Retinal pigment epithelial cell (primary cell): ENCODE measurements at places on chromosomes 13 and 19.

DNA sequence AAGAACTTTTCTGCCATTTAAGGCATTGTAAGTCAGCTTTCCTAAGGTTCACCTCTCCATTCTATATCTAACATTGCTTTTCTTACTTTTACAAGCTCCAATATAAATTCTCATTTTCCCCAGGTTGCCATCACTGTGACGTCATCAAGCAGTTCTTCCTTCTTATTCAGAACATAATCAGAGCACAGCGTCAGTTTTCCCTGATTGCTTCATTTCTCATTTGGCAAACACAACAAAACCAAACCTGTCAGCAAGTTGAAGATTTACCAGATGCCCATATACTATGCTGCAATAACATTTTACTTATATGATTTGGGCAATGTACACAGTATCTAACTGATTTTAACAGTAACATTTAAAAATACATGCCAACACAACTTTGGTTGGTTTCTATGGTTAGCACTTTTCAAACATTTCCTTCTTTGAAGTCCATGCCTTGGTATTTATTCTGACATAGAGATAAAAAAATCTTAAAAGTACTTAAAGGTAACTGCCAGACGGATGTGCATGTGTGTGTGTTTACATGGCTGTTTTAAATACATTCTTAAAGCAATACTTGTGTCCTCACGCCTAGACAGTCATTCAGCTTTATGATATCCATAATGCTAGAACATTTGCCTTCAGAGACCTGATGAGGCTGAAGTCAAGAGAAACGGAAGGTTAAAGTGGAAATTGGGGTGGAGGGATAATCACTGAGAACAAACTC is 264.0 kb downstream of the KLF12 start:
- no peak for DNase-seq

GRCh38 chr13:97834250-97834649 is 119.2 kb upstream of the IPO5 start:
- DNase-seq, result no peak

GRCh38 chr19:51110666-51110971 is 2.4 kb upstream of the CTU1 start:
- DNase-seq, result no peak

GRCh38 chr13:37934339-37935191 is 65.0 kb upstream of the TRPC4 start:
- no peak for DNase-seq

- DNase-seq, result no peak
Observed at GRCh38 chr19:3849092-3849491, 19.7 kb downstream of the ZFR2 start.

DNA sequence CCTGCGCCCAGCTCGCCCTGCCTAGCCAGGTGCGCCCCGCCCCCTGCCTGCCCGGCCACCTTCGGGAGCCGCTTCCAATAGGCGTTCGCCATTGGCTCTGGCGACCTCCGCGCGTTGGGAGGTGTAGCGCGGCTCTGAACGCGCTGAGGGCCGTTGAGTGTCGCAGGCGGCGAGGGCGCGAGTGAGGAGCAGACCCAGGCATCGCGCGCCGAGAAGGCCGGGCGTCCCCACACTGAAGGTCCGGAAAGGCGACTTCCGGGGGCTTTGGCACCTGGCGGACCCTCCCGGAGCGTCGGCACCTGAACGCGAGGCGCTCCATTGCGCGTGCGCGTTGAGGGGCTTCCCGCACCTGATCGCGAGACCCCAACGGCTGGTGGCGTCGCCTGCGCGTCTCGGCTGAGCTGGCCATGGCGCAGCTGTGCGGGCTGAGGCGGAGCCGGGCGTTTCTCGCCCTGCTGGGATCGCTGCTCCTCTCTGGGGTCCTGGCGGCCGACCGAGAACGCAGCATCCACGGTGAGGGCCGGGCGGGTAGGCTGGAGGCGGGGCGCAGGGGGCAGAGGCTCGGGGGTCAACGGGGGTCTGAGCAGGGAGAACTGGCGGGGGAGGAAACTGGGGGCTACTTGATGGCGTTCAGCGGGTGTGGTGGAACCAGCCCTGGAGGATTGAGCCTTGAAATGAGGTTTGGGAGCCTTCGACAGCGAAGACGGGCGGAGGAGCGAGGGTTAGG is at the start of gene SPINT2:
Gene SPINT2 (plus strand): TSS at position 88 of the 727 bp plus-strand sequence. CDS start 320 bp downstream, at position 408.
- no peak for DNase-seq

GRCh38 chr13:106072014-106072413 is 463.4 kb downstream of the EFNB2 start:
- DNase-seq, result no peak

GRCh38 chr19:44723952-44724319 is 24.6 kb upstream of the BCL3 start:
- no peak for DNase-seq

GRCh38 chr19:46324277-46324676 is 22.6 kb upstream of the PPP5C start:
- no peak for DNase-seq

- no peak for DNase-seq
Observed at GRCh38 chr13:76004416-76004815, 368.3 kb downstream of the LMO7 start.

DNA sequence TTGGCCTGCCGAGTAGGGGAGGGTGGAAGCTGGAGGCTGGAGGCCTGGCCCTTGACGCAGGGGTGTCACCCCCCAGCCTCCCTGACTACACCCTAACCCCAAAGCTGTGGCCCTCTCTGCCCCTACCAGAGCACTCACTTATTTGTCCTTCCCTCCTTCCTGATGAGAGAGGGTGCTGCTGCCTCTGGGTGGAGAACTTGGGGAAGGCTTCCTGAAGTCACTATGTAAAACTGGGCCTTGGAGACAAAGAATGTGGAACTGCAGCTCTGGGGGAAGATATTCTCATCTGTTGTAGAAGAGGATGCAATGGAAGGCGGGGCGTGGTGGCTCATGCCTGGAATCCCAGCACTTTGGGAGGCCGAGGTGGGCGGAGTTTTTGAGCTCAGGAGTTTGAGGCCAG is 485.2 kb downstream of the ZNF536 start:
- no peak for DNase-seq

DNA sequence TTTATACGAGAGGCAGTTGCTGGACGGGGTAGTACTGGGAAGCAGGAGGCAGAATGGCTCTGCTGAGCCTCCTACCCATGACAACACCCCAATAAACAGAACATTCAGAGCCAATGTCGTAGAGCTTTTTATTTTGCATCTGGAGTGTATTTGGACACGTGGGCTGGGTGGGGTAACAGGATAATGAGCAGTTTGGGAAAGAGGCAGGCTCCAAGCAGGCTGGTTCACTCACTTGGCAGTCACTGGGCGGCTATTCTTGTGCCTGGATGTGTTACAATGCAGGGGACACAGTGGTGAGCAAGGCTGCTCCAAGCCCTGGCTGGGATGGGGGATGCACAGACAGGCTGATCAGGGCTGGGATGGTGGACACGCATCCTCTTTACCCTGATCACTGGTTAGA is 9.5 kb downstream of the ACTMAP start:
- no peak for DNase-seq

DNA sequence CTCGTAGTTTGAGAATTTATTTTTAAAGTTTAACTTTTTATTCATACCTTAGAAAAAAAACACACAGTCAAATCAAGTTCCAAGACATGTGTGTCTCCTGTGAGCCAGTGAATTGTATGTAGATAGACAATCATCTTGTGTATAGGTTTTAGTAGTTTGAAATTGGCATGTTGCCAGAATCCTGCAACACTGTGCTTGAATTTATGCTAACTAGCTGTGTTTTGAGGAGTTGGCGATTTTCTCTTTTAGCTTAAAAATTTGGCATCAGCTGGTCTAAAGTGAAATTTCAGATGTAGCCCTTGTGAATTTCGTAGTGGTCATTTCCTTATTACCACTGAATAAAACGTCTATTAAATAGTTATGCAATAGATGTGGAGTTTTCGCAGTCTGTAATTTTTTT is 213.2 kb downstream of the ATP8A2 start:
- DNase-seq, result no peak

GRCh38 chr13:51249255-51249654 is 27.1 kb downstream of the FAM124A start:
- no peak for DNase-seq

GRCh38 chr13:67042556-67042955 is 187.6 kb downstream of the PCDH9 start:
- DNase-seq, result no peak

- no peak for DNase-seq
Observed at GRCh38 chr13:107941345-107942029, 273.8 kb downstream of the LIG4 start.

DNA sequence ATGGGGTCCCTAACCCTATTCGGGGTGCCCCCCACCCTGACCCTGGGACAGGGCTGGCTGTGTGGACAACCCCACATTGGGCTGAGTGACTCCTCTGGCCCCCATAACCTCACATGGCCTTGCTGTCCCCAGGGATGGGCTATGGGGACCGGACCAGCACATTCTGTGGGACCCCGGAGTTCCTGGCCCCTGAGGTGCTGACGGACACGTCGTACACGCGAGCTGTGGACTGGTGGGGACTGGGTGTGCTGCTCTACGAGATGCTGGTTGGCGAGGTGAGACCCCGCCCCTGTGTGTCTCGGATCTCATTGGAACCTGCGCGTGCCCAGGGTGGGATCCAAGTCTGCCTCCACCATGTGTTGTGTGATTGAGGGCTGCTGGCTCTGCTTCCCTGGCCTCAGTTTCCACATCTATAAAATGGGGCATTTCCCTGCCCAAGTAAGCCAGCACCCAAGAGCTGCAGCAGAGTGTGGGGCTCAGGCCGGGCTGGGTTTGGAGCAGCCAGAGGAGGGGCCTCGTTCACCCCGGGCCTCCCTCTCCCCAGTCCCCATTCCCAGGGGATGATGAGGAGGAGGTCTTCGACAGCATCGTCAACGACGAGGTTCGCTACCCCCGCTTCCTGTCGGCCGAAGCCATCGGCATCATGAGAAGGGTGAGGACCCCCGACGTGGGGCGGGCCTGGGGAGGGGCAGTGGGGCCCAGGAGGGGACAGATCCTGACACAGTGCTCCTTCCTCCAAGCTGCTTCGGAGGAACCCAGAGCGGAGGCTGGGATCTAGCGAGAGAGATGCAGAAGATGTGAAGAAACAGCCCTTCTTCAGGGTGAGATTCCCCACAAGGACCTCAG is 4.9 kb downstream of the PTGER1 start:
- no peak for DNase-seq

GRCh38 chr19:14561847-14562351 is 10.0 kb downstream of the NDUFB7 start:
- no peak for DNase-seq

DNA sequence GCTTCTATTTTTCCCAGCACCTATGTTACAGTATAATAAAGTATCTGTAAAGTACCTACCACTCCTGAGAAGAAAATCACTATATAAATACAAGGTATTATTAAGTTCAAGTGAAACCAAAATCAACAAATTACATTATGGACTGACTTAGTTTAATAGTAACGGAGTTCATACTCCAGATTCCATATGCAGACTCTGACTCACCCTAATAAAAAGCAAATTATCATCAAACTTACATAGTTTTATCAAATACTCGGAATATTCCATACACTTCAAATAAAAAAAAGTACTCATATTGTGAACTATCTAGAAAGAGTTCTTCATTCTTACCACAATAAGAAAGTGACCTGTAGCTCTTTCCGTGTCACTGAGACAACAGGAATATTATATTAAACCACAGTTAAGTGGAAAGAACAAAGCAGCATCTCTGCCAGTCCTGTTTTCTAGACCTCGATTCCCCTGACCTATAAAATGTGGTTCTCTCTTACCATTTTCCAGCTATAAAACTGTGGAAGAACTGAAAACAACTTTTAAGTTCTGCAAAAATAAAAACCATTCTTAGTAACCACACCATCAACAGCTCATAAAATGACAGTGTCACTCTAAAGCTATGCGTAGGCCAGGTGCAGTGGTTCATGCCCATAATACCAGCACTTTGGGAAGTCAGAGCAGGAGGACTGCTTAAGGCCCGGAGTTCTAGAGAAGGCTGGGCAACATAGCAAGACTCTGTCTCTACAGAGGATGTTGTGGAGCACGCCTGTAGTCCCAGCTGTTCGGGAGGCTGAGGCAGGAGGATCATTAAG is 42.6 kb downstream of the USP12 start:
- no peak for DNase-seq

DNA sequence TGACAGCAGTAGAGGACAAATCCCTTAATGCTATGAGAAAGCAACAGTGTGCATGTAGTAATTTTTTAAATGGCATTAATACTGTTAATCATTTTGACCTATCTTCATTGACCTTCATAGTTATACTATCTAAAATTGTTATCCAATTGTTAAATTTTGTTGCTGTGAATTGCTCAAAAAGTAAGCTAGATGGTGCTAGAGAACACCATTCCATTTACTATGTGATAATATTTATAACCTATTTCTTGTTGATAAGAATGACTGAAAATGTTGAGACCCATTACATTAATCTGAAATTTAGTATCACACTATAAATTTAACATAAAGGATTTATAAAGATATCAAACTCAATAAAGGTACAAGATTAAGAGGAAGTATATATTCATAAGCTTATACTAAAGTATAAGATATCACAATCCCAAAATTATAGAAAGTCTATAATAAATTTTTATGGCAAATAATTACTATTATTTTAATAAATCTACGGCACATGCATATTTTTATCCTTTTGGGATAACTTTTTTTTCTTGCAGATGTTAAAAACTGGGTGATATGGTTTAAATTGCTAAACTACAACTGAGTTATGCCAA is 1573.3 kb downstream of the PCDH9 start:
- DNase-seq, result no peak
